ENCODE measurements at places on chromosomes 12 and 14.

- no peak for DNase-seq
Observed at GRCh38 chr12:27554421-27555186, 30.6 kb downstream of the PPFIBP1 start.

- DNase-seq: peak; percentile 5
Observed at GRCh38 chr14:104235686-104236085, 97.3 kb downstream of the KIF26A start.

- DNase-seq: no peak
Observed at GRCh38 chr14:81464253-81465002, 64.3 kb upstream of the STON2 start.

DNA sequence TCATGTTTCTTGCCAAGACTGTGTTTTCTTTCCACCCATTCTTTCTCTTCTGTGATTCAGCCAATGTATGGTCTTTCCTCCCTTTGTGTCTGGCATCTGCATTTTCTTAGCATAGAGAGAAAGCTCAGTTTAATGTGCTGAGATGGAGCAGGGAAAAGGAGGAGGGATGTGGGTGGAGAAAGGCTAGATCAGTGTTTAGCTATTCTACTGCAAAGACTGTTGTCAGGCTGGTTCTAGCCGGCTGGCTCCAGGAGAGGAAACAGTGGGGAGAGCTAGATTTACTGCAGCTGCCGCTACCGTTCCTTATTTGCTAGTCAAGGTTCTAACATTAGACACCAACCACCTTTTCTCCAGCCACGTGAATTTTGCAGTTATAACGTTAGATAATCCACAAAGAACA is 5.2 kb upstream of the RIMKLB start:
- DNase-seq: no peak

- DNase-seq: no peak
Observed at GRCh38 chr12:16150276-16150675, 127.2 kb downstream of the SLC15A5 start.

GRCh38 chr14:94404561-94404960 is 16.2 kb upstream of the SERPINA1 start:
- DNase-seq: no peak

DNA sequence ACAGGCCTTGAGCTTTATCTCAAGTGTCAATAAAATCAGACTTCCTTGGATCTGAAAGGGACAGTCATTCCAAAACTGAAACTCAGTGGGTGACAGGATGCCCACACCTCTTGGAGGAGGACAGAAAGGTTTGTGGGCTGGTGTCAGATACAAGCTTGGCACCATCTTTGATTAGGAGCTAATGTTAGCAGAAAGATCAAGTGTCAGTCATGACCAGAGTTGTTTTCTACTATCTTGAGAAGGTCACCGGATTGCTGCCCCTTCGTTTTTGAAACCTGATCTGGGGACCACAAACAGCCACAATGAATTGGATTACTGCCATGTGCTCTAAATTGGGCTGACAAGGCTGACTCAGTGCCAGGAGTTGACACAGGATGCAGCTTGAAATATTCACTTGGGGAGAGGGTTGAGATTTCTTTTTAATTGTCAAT is 88.3 kb downstream of the OTOGL start:
- DNase-seq: no peak

DNA sequence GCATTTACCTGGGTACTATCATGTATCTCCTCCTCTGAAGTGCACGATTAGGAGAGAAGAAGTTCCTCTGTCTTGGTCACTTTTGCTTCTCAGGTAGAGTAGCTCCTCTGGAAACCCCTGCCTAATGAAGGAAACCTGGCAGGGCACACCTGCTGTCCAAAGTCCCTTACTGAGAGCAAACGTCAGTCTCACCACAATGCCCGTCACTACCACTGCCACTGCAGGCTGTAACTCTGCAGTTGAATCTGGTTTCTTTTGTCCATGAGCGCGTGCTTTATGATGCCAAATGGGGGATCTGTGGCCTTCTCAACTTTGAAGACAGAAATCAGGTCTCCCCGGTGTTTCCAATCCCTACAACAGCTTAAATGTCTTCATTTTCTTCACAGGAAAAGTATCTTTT is 1068.6 kb downstream of the BCL11B start:
- no peak for DNase-seq

DNA sequence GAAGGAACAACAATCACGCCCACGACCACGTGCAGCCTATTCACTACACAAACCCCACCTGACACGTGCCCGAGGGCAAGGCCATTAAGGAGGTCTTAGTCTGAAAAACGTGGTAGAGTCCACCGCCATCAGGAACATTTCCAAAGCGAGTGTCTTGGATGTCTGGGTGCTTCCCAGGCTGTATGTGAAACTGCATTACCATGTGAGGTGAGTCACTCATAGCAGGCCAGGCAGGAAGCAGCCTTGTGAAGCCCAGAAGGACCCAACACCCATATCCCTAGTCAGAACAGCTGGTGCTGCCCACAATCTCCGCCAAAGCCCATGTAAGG is 3.3 kb upstream of the KRT79 start:
- DNase-seq: no peak
